ENCODE measurements at places on chromosomes 12 and 14. TPM values are rescaled to one million over a fixed set of nuclear protein-coding genes. Genes with fewer than 3 reads are reported as not detected.

Gene ANO2
- 6.8 TPM for total RNA-seq

Gene PRPF40B
- 33.8 TPM for total RNA-seq

Gene SDSL
- 5.8 TPM for total RNA-seq

Gene TMEM121
- total RNA-seq, result 0.29 TPM

Gene SDS
- total RNA-seq, result not detected

GRCh38 chr12:69553628-69554248, 31.5 kb upstream of the CCT2 start:
- no peaks in the 10 kb centered on the region for H3K27me3 ChIP-seq
- no peak for DNase-seq
- peaks cover 15% of the 10 kb centered on the region for H3K36me3 ChIP-seq
- peak overlapping the region; percentile 25 for H3K27ac ChIP-seq
- no peaks in the 10 kb centered on the region for H3K4me1 ChIP-seq

GRCh38 chr12:132052196-132052932, 91.8 kb downstream of the DDX51 start:
- no peaks in the 10 kb centered on the region for H3K4me1 ChIP-seq
- H3K4me3 ChIP-seq, result no peak overlapping the region
- H3K27me3 ChIP-seq, result no peaks in the 10 kb centered on the region
- no peak overlapping the region for H3K27ac ChIP-seq
- peaks cover 85% of the 10 kb centered on the region for H3K36me3 ChIP-seq
- DNase-seq, result no peak

DNA sequence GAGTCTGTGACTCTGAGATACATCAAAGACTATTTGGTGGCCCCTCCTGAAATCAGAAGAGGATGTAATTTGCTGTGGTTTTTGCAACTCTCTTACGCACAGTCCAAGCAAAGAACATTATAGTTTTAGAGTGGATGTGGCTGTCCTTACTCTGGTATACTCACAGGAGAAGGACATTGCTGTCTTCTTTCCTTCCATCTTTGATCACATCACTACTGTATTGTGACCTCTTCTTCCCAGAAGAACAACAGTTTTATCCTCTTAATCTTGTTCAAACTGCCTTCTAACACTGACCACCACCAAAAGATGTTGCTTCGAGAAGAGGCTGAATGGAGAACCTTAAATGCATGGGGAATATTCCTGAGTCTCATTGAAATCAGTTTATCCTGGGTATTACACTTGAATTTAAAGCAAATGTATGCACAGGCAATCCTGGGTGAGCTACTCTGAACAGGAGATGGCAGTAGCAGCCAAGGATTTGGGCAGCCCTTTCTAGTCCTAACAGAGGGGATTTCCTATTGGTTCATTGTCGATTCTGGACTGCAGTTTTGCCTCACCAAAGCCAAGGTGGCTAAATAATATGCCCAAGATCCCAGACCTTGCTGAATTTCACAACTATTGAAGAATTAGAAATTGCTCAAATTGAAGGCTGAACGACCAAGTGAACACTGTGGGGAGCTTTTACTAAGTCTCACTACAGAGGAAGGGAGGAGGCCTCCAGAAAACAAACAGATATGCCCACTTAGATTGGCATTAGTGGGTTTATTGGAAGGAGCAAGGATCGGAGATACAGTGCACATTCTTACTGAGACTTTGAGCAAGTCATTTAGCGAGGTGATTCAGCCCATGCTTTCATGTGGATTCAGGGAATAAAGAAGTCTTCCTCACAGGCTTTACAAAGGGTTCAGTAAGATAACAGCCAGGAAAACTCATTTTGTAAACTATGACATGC, 282.8 kb downstream of the PAWR start:
- H3K4me3 ChIP-seq, result peak overlapping the region; percentile 29
- no peak overlapping the region for H3K27ac ChIP-seq
- peaks cover 7% of the 10 kb centered on the region for H3K4me1 ChIP-seq
- peak; percentile 90 for DNase-seq

DNA sequence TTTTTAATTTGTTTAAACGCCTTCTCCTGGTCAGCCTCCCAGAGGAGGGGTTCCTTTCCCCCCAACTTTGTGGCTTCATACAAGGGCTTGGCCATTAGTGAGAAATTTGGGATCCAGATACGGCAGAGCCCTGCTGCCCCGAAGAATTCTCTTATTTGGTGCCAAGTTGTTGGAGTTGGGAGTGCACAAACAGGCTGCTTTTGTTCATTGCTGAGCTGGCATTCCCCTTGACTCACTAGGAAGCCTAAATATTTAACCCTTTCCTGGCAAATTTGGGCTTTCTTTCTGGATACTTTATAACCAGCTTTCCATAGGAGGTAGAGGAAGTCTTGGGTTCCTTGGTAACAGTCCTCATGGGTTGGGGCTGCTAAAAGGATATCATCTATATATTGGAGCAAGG, 10.3 kb upstream of the ADAM21 start:
- no peak for DNase-seq
- H3K27me3 ChIP-seq, result no peaks in the 10 kb centered on the region
- no peaks in the 10 kb centered on the region for H3K36me3 ChIP-seq
- H3K27ac ChIP-seq, result no peak overlapping the region
- no peak overlapping the region for H3K4me3 ChIP-seq
- no peaks in the 10 kb centered on the region for H3K4me1 ChIP-seq

GRCh38 chr12:110340706-110341105, 59.7 kb downstream of the ATP2A2 start:
- peak; percentile 48 for DNase-seq
- no peak overlapping the region for H3K4me3 ChIP-seq
- no peaks in the 10 kb centered on the region for H3K27me3 ChIP-seq
- H3K27ac ChIP-seq, result no peak overlapping the region
- H3K4me1 ChIP-seq, result no peaks in the 10 kb centered on the region

- H3K4me3 ChIP-seq, result no peak overlapping the region
- H3K27ac ChIP-seq, result no peak overlapping the region
- no peaks in the 10 kb centered on the region for H3K36me3 ChIP-seq
- H3K4me1 ChIP-seq, result no peaks in the 10 kb centered on the region
Measured at GRCh38 chr14:75497701-75498100, 24.6 kb upstream of the BATF start.

- no peaks in the 10 kb centered on the region for H3K36me3 ChIP-seq
- peaks cover 4% of the 10 kb centered on the region for H3K4me1 ChIP-seq
- H3K27ac ChIP-seq, result no peak overlapping the region
- peak overlapping the region; percentile 33 for H3K4me3 ChIP-seq
- no peak for DNase-seq
Measured at GRCh38 chr14:70838076-70838475, 28.8 kb upstream of the MAP3K9 start.

GRCh38 chr14:91075553-91075952, 15.1 kb upstream of the RPS6KA5 start:
- H3K36me3 ChIP-seq, result no peaks in the 10 kb centered on the region
- no peaks in the 10 kb centered on the region for H3K27me3 ChIP-seq
- no peak overlapping the region for H3K4me3 ChIP-seq
- no peaks in the 10 kb centered on the region for H3K4me1 ChIP-seq
- no peak for DNase-seq

GRCh38 chr12:131608740-131609690, 101.9 kb upstream of the SFSWAP start:
- H3K27me3 ChIP-seq, result no peaks in the 10 kb centered on the region
- H3K4me3 ChIP-seq, result no peak overlapping the region
- no peaks in the 10 kb centered on the region for H3K36me3 ChIP-seq
- no peak overlapping the region for H3K27ac ChIP-seq

GRCh38 chr12:130133851-130134562, 28.3 kb upstream of the FZD10 start:
- H3K27ac ChIP-seq, result no peak overlapping the region
- no peak overlapping the region for H3K4me3 ChIP-seq
- DNase-seq, result no peak
- peaks cover 71% of the 10 kb centered on the region for H3K27me3 ChIP-seq

GRCh38 chr12:64745259-64745807, 13.9 kb downstream of the GNS start:
- DNase-seq, result no peak
- no peaks in the 10 kb centered on the region for H3K27me3 ChIP-seq
- H3K4me1 ChIP-seq, result no peaks in the 10 kb centered on the region
- H3K36me3 ChIP-seq, result peaks cover 69% of the 10 kb centered on the region
